ENCODE measurements at places on chromosomes 4 and X.

DNA sequence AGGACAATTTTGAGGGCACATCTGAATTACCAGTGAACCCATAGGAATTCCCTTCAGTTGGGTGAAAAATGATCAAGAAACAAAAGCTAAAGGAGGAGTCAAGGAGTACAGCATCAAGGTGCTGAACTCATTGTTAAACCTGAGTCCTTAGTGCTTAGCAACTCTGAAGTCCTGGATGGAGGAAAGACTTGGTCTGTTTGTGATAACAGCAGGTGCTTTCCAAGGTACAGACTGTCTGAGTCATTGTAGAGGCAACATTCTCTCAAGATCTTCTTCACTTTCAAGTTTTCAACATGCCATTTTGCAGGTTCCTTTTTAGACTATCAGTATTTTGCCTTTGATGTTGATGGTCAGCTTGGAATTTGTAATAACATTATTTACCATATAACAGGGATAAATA is 293.9 kb downstream of the AFF2 start:
- DNase-seq: no peak

DNA sequence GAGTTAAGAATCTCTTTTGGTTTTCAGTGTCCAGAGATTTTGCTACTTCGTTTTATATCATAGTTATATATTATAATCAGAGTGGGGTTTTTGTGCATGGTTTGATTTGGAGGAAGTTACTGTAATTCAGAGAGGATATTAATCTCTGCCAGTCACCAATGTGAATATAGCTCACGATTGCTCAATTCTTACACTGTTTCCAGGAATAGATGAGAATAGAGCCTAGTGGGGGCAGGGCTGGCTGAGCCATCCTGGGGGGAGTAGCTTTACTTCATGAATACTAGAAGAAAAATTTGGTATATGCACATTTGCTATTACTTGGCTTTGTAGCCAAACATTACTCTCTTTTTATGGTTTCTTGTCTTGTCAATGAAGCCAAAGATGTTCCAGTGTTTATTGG is 60.9 kb upstream of the TRPC3 start:
- DNase-seq: no peak

DNA sequence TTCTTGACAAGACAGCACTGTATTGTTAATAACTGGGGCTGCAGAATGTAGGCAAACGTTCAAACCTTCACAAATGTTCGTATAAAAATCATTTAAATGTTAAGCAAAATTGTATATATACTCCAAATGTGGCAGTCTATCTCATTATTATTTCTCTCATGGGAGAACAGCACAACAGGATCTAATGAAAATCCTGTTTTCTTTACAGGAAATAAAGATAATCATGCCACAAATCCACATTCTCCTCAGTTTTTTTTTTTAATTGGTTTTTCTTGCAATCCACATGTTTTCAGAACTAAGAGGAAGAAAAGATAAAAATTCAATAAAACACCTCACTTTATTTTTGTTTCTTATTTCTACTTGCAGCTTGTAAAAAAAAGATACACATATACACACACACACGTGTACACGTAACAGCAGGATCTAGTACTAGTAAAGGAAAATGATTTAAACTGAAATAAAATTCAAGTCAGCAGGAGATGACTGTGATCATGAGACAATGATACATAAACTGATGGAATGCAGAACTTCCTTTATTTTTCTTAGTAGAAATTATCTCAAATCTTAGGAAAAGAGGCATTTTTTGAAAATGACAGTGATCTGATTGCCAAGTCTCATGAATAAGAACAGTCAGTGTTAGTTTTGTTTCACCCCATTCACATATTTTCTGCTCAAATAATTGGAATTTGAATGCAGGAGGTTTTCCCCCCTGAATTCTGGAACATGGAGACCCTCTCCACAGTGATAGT is 11.3 kb downstream of the APBB2 start:
- DNase-seq: no peak

DNA sequence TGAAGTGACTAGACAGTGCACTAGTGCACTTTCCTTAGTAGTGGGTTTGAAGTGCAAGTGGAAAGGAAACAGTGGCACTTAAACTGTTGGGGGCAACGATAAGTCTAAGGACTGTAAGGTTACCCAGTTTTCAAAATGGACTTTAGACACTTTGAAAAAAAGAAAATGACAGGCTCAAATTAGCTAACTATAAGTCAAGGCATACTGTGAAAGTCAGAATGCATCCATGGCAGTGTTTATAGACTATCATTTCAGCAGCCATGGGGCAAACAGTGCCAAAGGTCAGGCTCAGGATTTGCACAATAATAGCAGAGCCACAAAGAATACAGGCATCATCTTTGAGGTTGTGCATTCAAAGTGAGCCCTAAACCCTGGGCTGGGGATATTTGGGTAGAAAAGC is 104.4 kb downstream of the CXCL13 start:
- no peak for DNase-seq

All from activated T-cell treated with anti-CD3 and anti-CD28 coated beads for 48 hours (primary cell).